ENCODE measurements at places on chromosomes 13 and 19. TPM values are rescaled to one million over a fixed set of nuclear protein-coding genes. Genes with fewer than 3 reads are reported as not detected.

DNA sequence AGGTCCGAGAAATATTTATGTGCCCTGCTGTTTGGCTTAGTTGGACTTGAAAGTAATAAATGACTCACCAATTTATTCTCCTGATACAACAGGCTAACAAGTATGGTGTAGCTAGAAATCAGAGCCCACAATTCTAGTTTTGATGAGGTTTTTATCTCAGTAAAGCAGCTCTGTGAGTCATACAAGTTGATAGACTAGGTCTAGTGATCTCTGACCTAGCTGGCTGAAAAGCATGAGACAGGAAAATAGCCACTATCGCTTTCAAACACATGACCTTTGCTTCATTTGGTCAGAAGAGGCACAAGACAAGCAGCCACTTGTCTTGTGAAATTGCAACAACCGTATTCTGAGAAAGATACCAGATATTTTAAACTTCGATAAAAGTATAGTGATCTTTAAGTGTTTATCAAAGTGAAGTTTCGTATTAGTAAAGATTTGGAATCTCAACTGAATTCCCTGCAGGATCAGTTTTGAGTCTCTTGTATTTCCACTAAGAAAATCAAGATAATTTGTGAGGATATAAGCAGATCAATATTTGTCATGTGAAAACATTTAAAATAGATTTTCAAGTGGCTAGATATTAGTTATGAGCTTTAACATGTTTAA lies 126.7 kb downstream of the MAB21L1 start:
- DNase-seq = peak; percentile 9

Gene MCEMP1
- not detected for total RNA-seq

Gene TSHZ3
- 10.3 TPM for total RNA-seq

Gene COL4A1
- 89.0 TPM for total RNA-seq

Gene C19orf38
- 0.33 TPM for total RNA-seq

Data from mammary epithelial cell (primary cell).